ENCODE measurements at places on chromosomes 1 and 21.

GRCh38 chr1:84525779-84526178 lies 19.4 kb upstream of the GNG5 start:
- DNase-seq: no peak

- no peak for DNase-seq
These were observed 17.1 kb downstream of the KIF21B start for GRCh38 chr1:201006450-201006849.

- no peak for DNase-seq
These were observed 40.8 kb downstream of the WNT2B start for GRCh38 chr1:112549590-112549989.

DNA sequence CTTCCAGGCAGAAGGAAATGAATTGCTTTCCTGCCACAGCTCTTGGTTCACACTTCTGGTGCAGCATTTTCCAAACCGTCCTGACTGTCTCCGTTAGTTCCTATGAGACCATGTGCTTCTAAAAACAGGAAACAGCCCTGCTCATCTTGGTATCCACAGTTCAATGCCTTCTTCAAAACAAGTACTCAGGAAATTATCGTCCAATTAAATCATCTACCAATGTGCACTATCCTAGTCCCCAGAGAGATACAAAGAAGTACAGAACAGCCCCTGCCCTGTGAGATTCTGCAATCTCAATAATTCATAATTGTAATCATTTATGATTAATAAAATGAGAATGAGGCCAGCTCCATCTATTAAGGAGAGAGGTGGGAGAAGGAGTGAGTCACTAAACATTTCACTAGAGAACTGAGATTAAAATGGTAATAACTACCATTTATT lies 11.2 kb downstream of the CLEC20A start:
- no peak for DNase-seq

DNA sequence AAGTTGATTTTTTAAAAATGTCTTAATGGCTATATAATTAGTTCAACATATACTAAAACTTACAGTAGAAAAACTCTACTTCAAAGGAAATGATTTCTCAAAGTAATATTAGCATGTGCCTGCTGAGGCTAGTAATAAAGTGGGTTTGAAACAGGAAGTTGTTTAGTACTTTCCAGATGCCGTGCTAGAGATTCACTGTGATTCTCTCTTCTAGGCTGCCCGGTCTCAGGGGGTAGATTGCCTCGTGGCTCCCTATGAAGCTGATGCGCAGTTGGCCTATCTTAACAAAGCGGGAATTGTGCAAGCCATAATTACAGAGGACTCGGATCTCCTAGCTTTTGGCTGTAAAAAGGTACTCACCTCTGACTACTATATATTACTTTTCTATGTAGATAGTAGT lies 9.1 kb downstream of the EXO1 start:
- no peak for DNase-seq

- no peak for DNase-seq
These were observed 3.3 kb downstream of the USP24 start for GRCh38 chr1:55211863-55212262.

GRCh38 chr1:150168960-150169601 lies 19.4 kb downstream of the PLEKHO1 start:
- DNase-seq: no peak

DNA sequence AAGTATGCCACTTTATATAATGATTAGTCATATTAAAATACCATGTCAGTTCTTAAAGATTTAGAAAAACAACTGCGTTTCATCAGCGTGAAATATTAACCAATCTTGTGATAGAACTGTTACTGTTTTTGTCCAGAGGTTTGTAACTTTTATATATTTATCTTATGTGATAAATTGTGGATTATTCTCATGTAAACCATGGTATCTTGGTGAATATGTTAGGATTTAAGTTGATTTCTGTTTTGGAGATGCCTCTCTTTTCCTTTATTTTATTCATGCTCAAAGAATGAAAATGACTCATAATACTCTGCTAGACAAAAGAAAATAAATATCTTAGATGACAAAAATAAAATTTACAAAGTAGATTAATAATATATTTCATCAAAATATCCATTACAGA lies 88.4 kb downstream of the ADGRL4 start:
- no peak for DNase-seq

- DNase-seq: no peak
These were observed 30.3 kb upstream of the ABCG1 start for GRCh38 chr21:42188663-42189062.

DNA sequence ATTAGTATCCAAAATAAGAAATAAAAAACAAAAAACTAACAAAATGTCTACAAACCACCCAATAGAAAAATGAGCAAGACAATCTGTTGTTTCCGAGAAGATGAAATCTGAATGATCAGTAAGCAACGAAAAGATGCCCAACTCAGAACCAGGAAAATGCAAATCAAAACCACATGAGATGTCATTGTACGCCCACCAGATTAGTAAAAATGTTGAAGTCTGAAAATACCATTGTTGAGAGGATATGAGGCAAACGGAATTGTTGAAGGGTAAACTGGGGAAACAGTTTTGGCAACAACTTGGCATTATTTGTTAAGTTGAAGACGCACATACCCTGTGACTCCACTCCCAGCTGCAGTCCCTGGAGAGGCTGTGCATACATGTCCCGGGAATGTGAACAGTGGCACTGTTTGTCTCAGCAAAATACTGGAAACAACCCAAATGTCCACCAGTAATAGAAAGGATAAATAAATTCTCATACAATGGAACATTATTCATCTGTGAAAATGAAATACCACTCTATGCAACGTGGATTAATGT lies 10.6 kb downstream of the ZBTB17 start:
- no peak for DNase-seq

DNA sequence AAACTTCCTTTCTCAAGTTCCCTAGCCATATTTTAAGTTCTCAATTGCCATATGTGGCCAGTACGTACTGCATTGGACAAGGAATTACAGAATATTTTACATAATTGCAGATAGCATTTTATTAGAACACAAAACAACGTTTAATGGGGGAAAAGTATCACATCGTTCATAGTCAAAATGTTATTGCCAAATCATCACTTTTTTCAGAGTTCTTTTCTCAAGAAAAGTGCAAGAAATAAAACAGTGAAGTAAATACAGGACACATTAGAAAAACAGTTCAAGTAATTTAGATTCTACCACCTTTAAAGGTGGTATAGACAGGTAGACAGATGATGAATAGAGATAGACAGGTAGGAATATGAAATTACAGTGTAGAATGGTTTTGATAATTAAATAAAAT lies 479.1 kb upstream of the NCAM2 start:
- no peak for DNase-seq

- DNase-seq: no peak
These were observed 41.7 kb downstream of the PRKCZ start for GRCh38 chr1:2091611-2092604.
